ENCODE measurements at places on chromosomes 5 and 9.

DNA sequence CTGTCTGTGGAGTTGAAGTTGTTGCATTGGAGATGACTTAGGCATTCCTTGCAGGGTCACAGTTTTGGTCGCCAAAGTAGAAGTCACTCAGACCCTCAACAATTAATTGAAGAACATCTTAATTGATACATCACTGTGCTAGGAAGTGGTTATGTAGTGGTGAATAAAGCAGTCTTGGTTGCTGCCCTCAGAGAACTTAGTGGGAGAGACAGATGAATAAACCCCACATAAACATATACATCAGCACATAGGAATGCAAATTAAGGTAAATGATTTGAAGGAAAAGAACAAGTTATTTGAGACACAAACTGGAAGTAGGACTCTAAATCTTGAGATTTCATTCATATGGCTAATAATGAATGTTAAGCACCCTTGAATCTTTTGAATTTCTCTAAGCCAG lies 25.7 kb downstream of the FAM174A start:
- no peak for DNase-seq

DNA sequence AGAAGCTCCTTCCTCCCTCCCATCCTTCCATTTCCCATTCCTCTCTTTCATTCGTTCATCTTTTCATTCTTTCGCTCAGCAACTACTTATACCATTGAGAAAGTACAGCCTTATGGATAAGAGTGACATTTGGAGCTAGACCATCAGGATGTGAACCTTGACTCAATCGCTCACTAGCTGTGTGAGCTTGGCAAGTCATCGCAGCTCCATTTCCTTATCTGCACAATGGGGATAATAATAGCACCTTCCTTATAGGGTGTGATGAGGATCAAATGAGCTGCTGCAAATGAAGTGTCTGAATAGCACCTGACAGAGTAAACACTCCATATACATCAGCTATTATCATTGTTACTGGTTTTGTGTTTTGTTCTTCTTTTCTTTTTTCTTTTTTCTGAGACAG lies 28.1 kb upstream of the SYNPO start:
- no peak for DNase-seq

DNA sequence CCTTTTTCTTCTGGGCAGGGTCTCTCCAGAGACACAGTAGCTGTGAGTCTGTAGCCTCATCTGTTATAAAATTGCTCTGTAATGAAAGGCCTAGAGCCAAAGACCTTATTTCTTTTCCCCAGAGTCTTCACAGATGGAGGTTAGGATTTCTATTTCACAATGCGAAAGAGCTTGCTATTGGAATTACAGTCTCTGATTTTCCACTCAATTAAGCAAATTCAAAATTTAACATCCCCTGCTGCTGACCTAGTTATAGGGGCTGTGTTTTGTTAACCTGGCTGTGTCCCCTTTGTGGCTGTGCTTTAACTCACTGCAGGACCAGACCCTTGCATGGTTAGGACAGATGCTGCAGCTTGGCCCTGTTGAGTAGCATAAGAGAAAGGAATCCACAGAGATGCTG lies 190.3 kb upstream of the NMUR2 start:
- DNase-seq, result no peak

GRCh38 chr5:133928587-133929393 lies 39.6 kb downstream of the C5orf15 start:
- no peak for DNase-seq

- DNase-seq, result no peak
These were observed 3.6 kb downstream of the HTR1A start for GRCh38 chr5:63958654-63959053.

Data from WERI-Rb-1 (cell line).